ENCODE measurements at places on chromosomes 5 and 9.

GRCh38 chr5:108649646-108650045, 98.1 kb upstream of the FER start:
- H3K4me1 ChIP-seq, result no peaks in the 10 kb centered on the region
- no peaks in the 10 kb centered on the region for H3K27me3 ChIP-seq
- no peak for DNase-seq
- H3K4me3 ChIP-seq, result no peak overlapping the region

DNA sequence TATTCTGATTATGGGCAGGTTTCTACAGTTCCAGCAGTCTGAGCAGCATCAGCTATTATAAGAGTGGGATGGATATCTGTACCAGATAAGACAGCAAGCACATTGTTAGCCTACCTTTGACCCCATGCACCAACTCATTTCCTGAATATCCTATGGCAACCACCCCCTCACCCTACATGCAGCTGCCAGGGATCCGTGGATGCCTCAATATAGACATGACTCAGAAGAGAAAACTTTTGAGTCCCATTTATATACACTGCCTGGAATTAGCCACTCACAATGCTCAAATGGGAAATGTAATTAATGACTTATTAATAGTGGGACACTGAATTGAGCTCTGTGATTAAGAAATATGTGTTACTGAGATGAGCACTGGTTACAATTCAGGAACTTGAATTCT, 124.4 kb downstream of the SSBP2 start:
- no peaks in the 10 kb centered on the region for H3K27me3 ChIP-seq
- no peaks in the 10 kb centered on the region for H3K36me3 ChIP-seq
- H3K4me3 ChIP-seq, result no peak overlapping the region
- no peak for DNase-seq
- peaks cover 8% of the 10 kb centered on the region for H3K4me1 ChIP-seq

DNA sequence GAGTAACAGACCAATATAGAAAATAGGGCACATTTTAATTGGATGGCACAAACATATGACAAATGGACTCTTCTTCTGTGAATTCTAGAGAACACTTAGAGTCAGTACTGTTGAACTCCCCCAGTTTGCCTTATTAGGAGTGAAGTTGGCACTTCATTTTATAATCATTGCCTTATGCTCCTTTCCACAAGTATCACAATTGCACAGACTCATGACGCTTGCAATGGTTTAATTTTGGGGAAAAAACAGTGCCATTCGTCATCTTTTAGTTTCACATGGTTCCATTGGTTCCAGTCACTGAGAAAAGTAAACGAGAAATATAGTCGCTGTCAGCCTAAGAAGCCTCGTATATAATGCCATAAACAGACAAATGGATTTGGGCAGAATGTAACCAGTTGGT, 71.2 kb downstream of the LURAP1L start:
- no peaks in the 10 kb centered on the region for H3K27me3 ChIP-seq
- no peaks in the 10 kb centered on the region for H3K4me1 ChIP-seq
- no peak overlapping the region for H3K4me3 ChIP-seq
- no peak overlapping the region for H3K27ac ChIP-seq
- no peak for DNase-seq

GRCh38 chr5:154278908-154279307, 88.4 kb downstream of the GALNT10 start:
- no peak for DNase-seq
- H3K27me3 ChIP-seq, result no peaks in the 10 kb centered on the region
- no peaks in the 10 kb centered on the region for H3K4me1 ChIP-seq

- no peak overlapping the region for H3K27ac ChIP-seq
- no peak overlapping the region for H3K4me3 ChIP-seq
- no peaks in the 10 kb centered on the region for H3K4me1 ChIP-seq
- no peaks in the 10 kb centered on the region for H3K27me3 ChIP-seq
- H3K36me3 ChIP-seq, result no peaks in the 10 kb centered on the region
- DNase-seq, result no peak
Observed at GRCh38 chr5:169832845-169833244, 147.4 kb downstream of the INSYN2B start.

- DNase-seq, result no peak
- no peaks in the 10 kb centered on the region for H3K36me3 ChIP-seq
- no peaks in the 10 kb centered on the region for H3K27me3 ChIP-seq
- H3K27ac ChIP-seq, result no peak overlapping the region
Observed at GRCh38 chr5:176803943-176804498, 6.3 kb upstream of the UNC5A start.

- H3K27me3 ChIP-seq, result no peaks in the 10 kb centered on the region
- no peaks in the 10 kb centered on the region for H3K4me1 ChIP-seq
- no peak for DNase-seq
- no peak overlapping the region for H3K4me3 ChIP-seq
Observed at GRCh38 chr9:79155308-79155707, 416.5 kb upstream of the TLE4 start.

DNA sequence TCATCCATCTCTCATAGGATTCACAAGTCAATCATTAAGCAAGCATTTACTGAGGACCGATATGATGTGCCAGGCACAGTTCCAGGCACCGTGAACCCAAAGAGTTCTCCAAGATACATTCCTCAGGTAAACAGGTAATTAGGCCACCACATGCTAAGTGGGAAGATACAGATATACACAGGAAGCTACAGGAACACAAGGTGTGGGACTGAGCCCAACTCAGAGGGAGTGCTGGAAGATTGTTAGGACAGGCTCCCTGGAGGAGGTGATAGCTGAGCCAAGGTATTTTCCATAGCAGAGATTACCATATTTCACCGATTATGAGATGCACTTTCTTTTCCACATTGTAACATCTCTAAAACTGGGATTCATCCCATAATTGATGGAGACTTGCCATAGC, 31.4 kb upstream of the RAI14 start:
- DNase-seq, result no peak
- no peaks in the 10 kb centered on the region for H3K36me3 ChIP-seq
- H3K4me3 ChIP-seq, result no peak overlapping the region
- no peaks in the 10 kb centered on the region for H3K4me1 ChIP-seq
- no peak overlapping the region for H3K27ac ChIP-seq

DNA sequence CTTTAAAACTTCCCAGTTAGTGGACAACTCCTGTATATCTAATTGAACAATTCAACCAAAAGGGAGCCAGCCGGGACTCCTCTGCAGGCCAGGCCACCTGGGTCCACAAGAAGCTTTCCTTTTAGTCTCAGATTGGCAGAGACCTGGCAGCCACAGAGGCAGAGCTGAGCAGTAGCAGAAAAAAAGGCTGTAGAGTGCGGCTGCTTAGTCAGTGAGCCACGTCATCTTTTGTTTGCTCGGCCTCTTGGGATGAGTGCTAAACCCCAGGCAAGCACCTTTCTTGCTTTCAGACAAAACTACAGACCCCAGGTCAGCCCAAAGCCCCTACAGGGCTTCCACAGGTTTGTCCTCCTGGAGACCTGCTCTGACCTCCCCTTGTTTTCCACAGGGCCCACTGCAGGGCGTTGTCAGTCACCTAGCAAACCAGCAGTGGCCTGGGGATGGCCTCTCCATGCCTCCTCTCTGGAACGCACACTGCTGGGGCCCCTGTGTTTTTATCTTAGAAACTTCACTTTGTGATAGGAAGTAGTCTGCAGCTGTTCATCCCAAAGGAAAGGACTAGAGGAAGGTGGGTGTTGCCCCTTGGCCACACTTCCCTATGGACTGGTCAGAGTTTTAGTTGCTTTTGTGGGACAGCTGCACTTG, 49.9 kb downstream of the SHB start:
- no peak for DNase-seq
- H3K4me1 ChIP-seq, result no peaks in the 10 kb centered on the region
- H3K27me3 ChIP-seq, result no peaks in the 10 kb centered on the region
- H3K36me3 ChIP-seq, result no peaks in the 10 kb centered on the region

GRCh38 chr9:3750321-3750720, 224.5 kb upstream of the RFX3 start:
- H3K36me3 ChIP-seq, result no peaks in the 10 kb centered on the region
- no peak overlapping the region for H3K27ac ChIP-seq
- no peak overlapping the region for H3K4me3 ChIP-seq
- DNase-seq, result no peak
- no peaks in the 10 kb centered on the region for H3K27me3 ChIP-seq

- H3K27me3 ChIP-seq, result no peaks in the 10 kb centered on the region
- no peak overlapping the region for H3K4me3 ChIP-seq
- H3K4me1 ChIP-seq, result no peaks in the 10 kb centered on the region
Observed at GRCh38 chr9:92146610-92147009, 31.4 kb upstream of the SPTLC1 start.

DNA sequence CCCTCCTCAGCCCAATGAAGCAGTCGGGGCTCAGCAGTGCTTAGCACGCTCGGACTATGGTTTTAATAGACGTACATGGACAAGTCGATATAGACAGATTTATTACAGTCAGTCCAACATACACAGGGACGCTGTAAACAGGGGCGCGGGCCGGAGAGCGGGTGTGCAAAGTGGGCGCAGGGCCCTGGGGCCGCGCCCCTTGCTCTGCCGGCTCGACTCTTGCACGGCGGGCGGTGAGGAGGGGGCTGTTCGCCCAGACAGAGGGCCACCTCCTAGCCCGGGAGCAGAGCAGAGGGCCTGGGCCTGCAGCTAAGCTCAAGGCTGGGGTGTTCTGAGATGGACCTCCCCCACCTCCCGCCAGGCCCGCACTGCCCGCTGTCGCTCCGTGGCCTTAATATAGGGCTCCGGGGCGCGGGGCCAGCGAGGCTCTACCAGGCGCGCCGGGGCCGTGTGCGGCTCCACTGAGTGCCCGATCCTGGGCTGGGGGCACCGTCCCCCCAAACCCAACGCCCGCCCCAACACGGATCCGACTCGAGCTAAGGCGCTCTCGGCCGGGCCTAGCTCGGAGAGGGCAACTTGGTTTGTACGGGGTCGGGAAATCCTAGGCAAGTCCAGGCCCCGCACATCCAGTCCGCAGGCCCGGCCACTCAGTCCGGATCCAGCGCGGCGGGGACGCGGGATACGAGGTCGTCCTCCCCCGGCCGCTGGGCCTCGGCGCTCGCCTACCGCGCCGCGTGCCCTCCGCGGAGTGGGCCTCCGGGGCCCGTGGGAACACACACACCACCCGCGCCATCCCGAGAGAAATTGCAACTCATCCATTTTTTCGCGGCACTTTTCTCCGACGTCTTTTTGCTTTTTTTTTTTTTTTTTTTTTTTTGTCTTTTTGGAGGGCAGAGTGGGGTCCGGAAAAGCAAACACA, 6.1 kb downstream of the PITX1 start:
- H3K4me1 ChIP-seq, result peaks cover 14% of the 10 kb centered on the region
- no peak for DNase-seq
- H3K27me3 ChIP-seq, result peaks cover 32% of the 10 kb centered on the region
- H3K4me3 ChIP-seq, result no peak overlapping the region

- H3K36me3 ChIP-seq, result no peaks in the 10 kb centered on the region
- H3K4me3 ChIP-seq, result no peak overlapping the region
- DNase-seq, result no peak
- H3K4me1 ChIP-seq, result no peaks in the 10 kb centered on the region
- no peaks in the 10 kb centered on the region for H3K27me3 ChIP-seq
Observed at GRCh38 chr5:90955001-90955635, 396.5 kb downstream of the ADGRV1 start.

DNA sequence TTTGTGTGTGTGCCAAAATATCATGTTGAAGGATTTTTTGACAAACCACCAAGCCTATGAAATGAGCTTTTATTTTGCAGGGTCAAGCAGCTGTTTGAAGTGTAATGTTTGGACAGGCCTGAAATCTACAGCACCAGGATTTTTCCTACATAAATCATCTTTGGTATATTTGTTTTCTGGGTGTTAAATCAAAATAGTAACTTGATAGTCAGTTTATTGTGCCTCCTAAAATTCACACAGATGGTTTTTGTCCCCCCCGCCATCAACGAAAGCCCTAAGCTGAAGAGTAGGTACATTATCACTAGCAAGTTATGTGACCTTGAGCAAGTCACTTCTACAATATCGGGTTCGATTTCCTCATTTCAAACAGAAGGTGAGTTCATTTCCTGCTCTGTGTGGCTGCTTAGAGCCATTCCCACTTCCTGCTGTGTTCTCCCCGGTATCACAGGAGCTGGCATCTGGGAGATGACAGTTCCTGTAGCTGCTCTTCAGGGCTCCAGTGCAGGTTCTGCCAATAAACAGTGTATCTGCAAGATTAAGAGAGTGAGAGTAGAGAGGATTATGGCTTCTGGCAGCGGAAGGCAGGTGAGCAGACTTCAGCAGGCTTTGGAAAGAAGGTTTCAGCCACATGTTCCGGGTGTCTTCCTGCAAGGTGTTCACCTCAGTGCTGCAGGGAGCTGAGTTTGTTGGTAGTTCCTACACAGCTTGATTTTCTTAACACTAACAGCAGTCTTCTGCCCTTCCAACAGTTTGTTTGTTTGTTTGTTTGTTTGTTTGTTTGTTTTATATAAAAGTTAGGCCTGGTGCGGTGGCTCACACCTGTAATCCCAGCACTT, 48.4 kb upstream of the GNE start:
- H3K27ac ChIP-seq, result peak overlapping the region; percentile 21
- no peaks in the 10 kb centered on the region for H3K27me3 ChIP-seq
- H3K4me3 ChIP-seq, result no peak overlapping the region
- no peak for DNase-seq
- no peaks in the 10 kb centered on the region for H3K36me3 ChIP-seq

- H3K4me1 ChIP-seq, result no peaks in the 10 kb centered on the region
- no peaks in the 10 kb centered on the region for H3K36me3 ChIP-seq
Observed at GRCh38 chr9:22446589-22446949, at the start of gene DMRTA1. Gene DMRTA1, plus strand, starts transcription at chr9:22446824. Its CDS starts 242 bp downstream, at chr9:22447066.

DNA sequence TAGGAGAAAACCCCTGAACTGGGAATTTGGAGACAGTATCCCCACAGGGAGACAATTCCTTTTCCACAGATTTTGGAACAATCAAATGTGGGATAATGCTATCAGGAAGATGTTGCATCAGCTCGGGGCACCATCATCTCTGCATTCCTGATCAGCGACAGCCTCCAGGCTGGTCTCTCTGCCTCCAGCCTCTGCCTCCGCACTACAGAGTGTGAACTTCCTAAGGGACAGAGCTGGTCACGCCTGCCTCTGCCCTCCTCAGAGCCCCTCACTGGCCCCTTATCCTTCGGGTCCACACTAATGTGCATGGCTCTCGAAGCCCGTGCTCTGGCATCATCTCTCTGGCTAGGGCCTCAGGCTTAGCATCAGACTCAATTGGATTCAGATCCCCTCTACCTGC, 8.6 kb downstream of the FOXI1 start:
- H3K27ac ChIP-seq, result no peak overlapping the region
- H3K36me3 ChIP-seq, result no peaks in the 10 kb centered on the region
- no peaks in the 10 kb centered on the region for H3K27me3 ChIP-seq

DNA sequence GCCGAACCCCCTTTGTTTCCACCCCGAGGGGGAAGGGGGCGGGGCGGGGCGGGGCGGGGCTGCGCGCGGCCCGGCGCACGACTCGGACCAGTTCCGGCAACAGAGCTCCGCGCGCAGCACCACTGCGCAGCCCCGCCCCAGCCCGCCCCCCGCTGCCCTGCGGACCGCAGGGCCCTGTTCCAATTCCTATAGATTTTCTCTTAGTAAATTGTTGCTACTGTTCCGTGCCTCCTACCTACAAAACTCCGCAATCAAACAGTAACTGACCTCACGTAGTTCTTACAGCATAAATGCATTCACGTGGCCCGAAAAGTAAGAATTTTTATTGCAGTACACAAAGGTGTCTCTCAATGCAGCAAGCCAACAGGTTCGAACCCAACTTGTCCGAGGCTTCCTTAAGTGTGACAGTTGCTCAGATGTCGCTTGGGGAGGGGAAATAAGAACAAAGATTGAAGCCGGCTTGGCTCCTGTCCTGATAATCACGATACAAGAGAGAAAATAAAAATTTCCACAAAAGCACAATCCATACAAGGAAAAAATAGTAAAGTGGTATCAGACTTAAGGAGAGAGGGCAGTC, 1.2 kb upstream of the RNF38 start:
- peak overlapping the region; percentile 77 for H3K4me3 ChIP-seq
- peak overlapping the region; percentile 94 for H3K27ac ChIP-seq
- no peaks in the 10 kb centered on the region for H3K27me3 ChIP-seq
- DNase-seq, result no peak
- no peaks in the 10 kb centered on the region for H3K36me3 ChIP-seq

GRCh38 chr9:81517954-81518353, 171.4 kb downstream of the TLE1 start:
- no peaks in the 10 kb centered on the region for H3K4me1 ChIP-seq
- H3K36me3 ChIP-seq, result no peaks in the 10 kb centered on the region
- no peaks in the 10 kb centered on the region for H3K27me3 ChIP-seq
- H3K27ac ChIP-seq, result no peak overlapping the region
- no peak overlapping the region for H3K4me3 ChIP-seq
- DNase-seq, result no peak
